NCI-H1930 (cell line): ENCODE measurements at places on chromosomes 13 and 19.

- no peak for DNase-seq
Observed at GRCh38 chr19:3383121-3383722, 16.8 kb downstream of the NFIC start.

GRCh38 chr13:101618440-101619187 is 166.1 kb downstream of the ITGBL1 start:
- DNase-seq, result no peak

GRCh38 chr13:110911880-110912279 is 3.0 kb downstream of the ANKRD10 start:
- no peak for DNase-seq

GRCh38 chr19:17321655-17322489 is 12.5 kb downstream of the DDA1 start:
- DNase-seq, result no peak

DNA sequence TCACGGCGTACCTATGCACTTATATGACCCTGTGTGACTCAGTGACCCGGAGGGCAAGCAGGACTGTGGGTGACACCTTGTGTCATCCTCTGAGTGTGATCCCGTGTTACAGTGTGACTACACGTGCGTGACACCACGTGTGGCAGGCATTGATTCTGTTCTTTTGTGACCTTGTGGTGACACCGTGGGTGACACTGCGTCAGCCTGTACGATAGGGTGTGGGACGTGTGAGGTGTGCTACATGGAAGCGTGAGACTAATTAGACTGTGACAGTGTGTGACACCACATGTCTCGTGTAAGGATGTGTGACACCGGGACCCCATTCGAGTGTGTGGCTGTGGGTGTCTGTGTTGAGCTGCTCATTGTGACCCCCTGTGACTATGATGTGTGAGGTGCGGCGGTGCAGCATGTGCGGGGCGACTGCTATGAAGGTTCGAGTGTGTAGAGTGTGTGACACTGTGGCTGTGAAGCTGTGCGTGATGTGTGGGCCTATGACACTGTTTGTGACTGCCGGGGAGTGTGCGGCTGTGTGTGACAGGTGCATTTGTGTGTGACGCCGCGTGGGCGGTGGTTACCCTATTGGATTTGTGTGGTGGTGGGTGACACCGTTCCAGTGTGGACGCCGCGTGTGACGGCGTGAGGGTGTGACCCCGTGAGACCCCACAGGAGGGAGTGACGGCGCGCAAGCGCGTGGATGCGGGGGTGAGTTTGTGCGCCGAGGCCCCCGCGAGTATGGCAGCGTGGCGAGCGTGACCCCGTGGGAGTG is 399 bp upstream of the SPTBN4 start:
- no peak for DNase-seq

- no peak for DNase-seq
Observed at GRCh38 chr13:98658131-98658530, 81.2 kb upstream of the STK24 start.

- peak; percentile 79 for DNase-seq
Observed at GRCh38 chr13:45340422-45341033, 455 bp downstream of the TPT1 start.

DNA sequence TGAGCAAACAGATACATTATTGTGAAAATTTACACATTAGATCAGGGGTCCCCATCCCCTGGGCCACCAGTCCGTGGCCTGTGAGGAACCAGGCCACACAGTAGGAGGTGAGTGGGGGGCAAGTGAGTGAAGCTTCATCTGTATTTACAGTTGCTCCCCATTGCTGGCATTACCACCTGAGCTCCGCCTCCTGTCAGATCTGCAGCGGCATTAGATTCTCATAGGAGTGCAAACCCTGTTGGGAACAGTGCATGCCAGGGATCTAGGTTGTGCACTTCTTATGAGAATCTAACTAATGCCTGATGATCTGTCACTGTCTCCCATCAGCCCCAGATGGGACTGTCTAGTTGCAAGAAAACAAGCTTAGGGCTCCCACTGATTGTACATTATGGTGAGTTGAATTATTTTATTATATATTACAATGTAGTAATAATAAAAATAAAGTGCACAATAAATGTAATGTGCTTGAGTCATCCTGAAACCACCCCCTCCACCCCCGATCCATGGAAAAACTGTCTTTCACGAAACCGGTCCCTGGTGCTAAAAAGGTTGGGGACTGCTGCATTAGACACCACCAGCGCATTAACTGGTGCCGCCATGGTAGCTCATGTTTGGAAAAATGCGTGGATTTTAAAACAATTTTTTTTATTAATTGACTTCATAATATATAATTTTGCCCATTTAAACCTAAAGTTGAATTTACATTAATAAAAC is 51.7 kb downstream of the DGKH start:
- no peak for DNase-seq

- DNase-seq, result no peak
Observed at GRCh38 chr13:22074403-22074802, 403.5 kb downstream of the FGF9 start.

- DNase-seq, result no peak
Observed at GRCh38 chr13:110316196-110316595, 9.1 kb downstream of the COL4A2 start.
